ENCODE measurements at places on chromosomes 12 and 14. TPM values are rescaled to one million over a fixed set of nuclear protein-coding genes. Genes with fewer than 3 reads are reported as not detected.

Gene SLC10A1
- total RNA-seq, result not detected

Gene IFNG-AS1
- not detected for total RNA-seq

Gene RNASE3
- total RNA-seq, result not detected

Gene DHRS4L2
- total RNA-seq, result 26.7 TPM

Gene PLCZ1
- not detected for total RNA-seq

Gene USP44
- total RNA-seq, result not detected

Gene PPP1R36
- 0.26 TPM for total RNA-seq

Gene MANSC1
- total RNA-seq, result 3.1 TPM

Gene WDR89
- total RNA-seq, result 12.1 TPM

Gene SVOP
- not detected for total RNA-seq

Gene ACIN1
- total RNA-seq, result 116 TPM

Gene TMEM119
- total RNA-seq, result not detected

Gene GDF3
- not detected for total RNA-seq

Gene SIX4
- 33.2 TPM for total RNA-seq

Gene NEUROD4
- not detected for total RNA-seq

Gene PRB2
- total RNA-seq, result not detected

Gene C1R
- total RNA-seq, result 4.4 TPM

Gene TMBIM4
- total RNA-seq, result 63.2 TPM

Gene INSM2
- 0.07 TPM for total RNA-seq

Gene OR6C2
- total RNA-seq, result not detected

Gene ATP2B1
- total RNA-seq, result 48.5 TPM

Gene HOXC12
- total RNA-seq, result 0.33 TPM

Gene MYBPC1
- total RNA-seq, result not detected

Gene EID3
- 12.0 TPM for total RNA-seq

Gene NXPH4
- 15.1 TPM for total RNA-seq

Gene TPH2
- total RNA-seq, result not detected

Gene FGD6
- total RNA-seq, result 14.2 TPM

Gene ESYT1
- total RNA-seq, result 120 TPM

Gene GALNT4
- total RNA-seq, result 6.8 TPM

Gene NYNRIN
- 3.1 TPM for total RNA-seq

Gene CEBPE
- not detected for total RNA-seq

Gene SRRM4
- total RNA-seq, result under 0.01 TPM

Gene PTGDR
- not detected for total RNA-seq

Gene TDG
- 35.0 TPM for total RNA-seq

Gene GPR132
- total RNA-seq, result 0.04 TPM

Gene CPNE6
- not detected for total RNA-seq

Gene ADCY4
- 0.04 TPM for total RNA-seq

Gene TOX4
- 26.7 TPM for total RNA-seq

Gene LRFN5
- total RNA-seq, result not detected

Gene COQ5
- 40.4 TPM for total RNA-seq

Gene SERPINA12
- total RNA-seq, result not detected

Gene BORCS5
- 7.7 TPM for total RNA-seq

Gene STXBP6
- 0.40 TPM for total RNA-seq

Gene C12orf50
- not detected for total RNA-seq

Gene PIP4P1
- total RNA-seq, result 32.9 TPM

Gene HVCN1
- total RNA-seq, result 3.3 TPM

Gene TAC3
- total RNA-seq, result not detected

Gene P2RX7
- total RNA-seq, result 6.0 TPM

Gene GUCY2C
- total RNA-seq, result not detected

Gene LRIG3
- 10.8 TPM for total RNA-seq

Gene P2RX2
- not detected for total RNA-seq

Measured in PC-3 (cell line).